Smooth muscle cell of the pulmonary artery (primary cell): ENCODE measurements at places on chromosomes 2 and 18. TPM values are rescaled to one million over a fixed set of nuclear protein-coding genes. Genes with fewer than 3 reads are reported as not detected.

SYT4 gene
- total RNA-seq, result not detected in 2 replicates

NT5C1B gene
- not detected in 2 replicates for total RNA-seq

ADGRF3 gene
- total RNA-seq, result 0.20 and 0.26 TPM in 2 replicates

DNAH6 gene
- 0.07 and 0.13 TPM in 2 replicates for total RNA-seq

CAPN13 gene
- total RNA-seq, result not detected in 2 replicates

KDSR gene
- total RNA-seq, result 48.3 and 64.0 TPM in 2 replicates

PRSS56 gene
- total RNA-seq, result not detected in 2 replicates

C1QL2 gene
- total RNA-seq, result not detected in 2 replicates

FSHR gene
- not detected in 2 replicates for total RNA-seq
